H1 (cell line): ENCODE measurements at places on chromosomes 2 and 18.

- no peaks in the 10 kb centered on the region for H3K27me3 ChIP-seq
- no peaks in the 10 kb centered on the region for H3K4me1 ChIP-seq
- DNase-seq, result no peak
- no peak overlapping the region for H3K4me3 ChIP-seq
Measured at GRCh38 chr2:48613211-48613610, 4.4 kb upstream of the GTF2A1L start.

- no peaks in the 10 kb centered on the region for H3K27me3 ChIP-seq
- no peak overlapping the region for H3K27ac ChIP-seq
- H3K4me3 ChIP-seq, result no peak overlapping the region
- DNase-seq, result no peak
- H3K4me1 ChIP-seq, result peaks cover 2% of the 10 kb centered on the region; the same call in 1 of the 2 replicates
Measured at GRCh38 chr18:11002277-11002676, 147.1 kb downstream of the PIEZO2 start.

- no peak overlapping the region for H3K27ac ChIP-seq
- no peaks in the 10 kb centered on the region for H3K27me3 ChIP-seq
- DNase-seq, result no peak
- no peaks in the 10 kb centered on the region for H3K36me3 ChIP-seq
Measured at GRCh38 chr2:190425221-190425866, 17.2 kb downstream of the MFSD6 start.

- H3K27me3 ChIP-seq, result no peaks in the 10 kb centered on the region
- H3K4me3 ChIP-seq, result no peak overlapping the region
- H3K27ac ChIP-seq, result no peak overlapping the region
- DNase-seq, result peak; percentile 53
Measured at GRCh38 chr2:128442891-128443302, 124.2 kb upstream of the HS6ST1 start.

DNA sequence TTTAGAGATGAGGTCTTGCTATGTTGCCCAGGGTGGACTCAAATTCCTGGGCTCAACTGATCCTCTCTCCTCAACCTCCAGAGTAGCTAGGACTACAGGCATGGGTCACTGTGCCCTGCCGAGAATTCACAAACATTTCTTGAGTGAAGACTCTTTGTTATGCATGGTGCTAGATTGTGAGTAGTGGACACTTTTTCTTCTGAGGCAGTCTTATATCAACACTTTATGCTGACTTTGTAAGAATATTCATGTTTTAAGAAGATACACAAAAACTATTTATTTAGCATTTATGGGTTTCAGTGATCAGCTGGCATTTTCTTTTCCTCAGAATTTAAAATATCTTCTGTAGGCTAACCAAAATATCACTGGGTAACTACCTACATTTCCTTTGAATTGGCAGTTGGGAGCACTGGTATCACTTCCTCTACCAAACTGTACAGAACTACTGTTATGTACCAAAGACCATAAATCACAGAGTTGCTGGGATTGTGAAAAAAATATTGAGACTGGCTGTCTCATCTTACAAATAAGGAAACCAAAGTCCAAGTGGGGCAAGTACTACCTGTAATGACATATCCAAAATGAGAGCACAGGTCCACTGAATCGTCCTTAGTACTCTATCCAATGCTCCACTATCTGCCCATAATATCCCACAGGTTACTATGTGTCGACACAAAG, 34.0 kb downstream of the DOCK10 start:
- H3K4me3 ChIP-seq, result no peak overlapping the region
- no peak for DNase-seq
- H3K36me3 ChIP-seq, result no peaks in the 10 kb centered on the region
- H3K27me3 ChIP-seq, result no peaks in the 10 kb centered on the region

- no peak for DNase-seq
- H3K4me3 ChIP-seq, result no peak overlapping the region
- no peaks in the 10 kb centered on the region for H3K27me3 ChIP-seq
- peaks cover 6% of the 10 kb centered on the region; the same call in 1 of the 2 replicates for H3K4me1 ChIP-seq
Measured at GRCh38 chr2:108106731-108107130, 120.4 kb downstream of the SLC5A7 start.

DNA sequence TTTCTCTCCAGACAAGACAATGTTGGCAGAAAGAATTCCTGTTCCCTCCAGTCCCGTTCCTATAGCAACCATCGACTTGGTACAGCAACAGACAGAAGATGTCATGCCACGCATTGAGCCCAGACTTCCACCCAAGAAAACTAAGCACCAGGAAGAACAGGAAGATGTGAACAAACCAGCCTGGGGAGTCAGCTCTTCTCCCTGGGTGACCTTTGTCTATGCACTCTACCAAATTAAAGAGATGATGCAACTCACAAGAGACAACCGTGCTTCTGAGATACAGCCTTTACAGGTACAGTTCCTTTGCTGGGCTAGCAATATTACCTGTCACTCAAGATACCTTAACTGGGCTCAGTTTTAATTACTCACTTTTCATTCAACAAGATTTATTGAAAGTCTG, 37.1 kb downstream of the NEMP2 start:
- no peak for DNase-seq
- no peaks in the 10 kb centered on the region for H3K27me3 ChIP-seq
- H3K36me3 ChIP-seq, result no peaks in the 10 kb centered on the region
- H3K4me1 ChIP-seq, result peaks cover 1% of the 10 kb centered on the region; the same call in 1 of the 2 replicates

GRCh38 chr18:55300936-55301531, 287.0 kb downstream of the TCF4 start:
- DNase-seq, result no peak
- H3K27ac ChIP-seq, result peak overlapping the region; percentile 29; the same call in 1 of the 2 replicates
- peaks cover 13% of the 10 kb centered on the region for H3K4me1 ChIP-seq
- no peak overlapping the region for H3K4me3 ChIP-seq
- no peaks in the 10 kb centered on the region for H3K27me3 ChIP-seq

GRCh38 chr2:88059979-88060906, 4.7 kb upstream of the KRCC1 start:
- no peaks in the 10 kb centered on the region for H3K4me1 ChIP-seq
- H3K27me3 ChIP-seq, result no peaks in the 10 kb centered on the region
- no peak for DNase-seq
- H3K36me3 ChIP-seq, result no peaks in the 10 kb centered on the region

DNA sequence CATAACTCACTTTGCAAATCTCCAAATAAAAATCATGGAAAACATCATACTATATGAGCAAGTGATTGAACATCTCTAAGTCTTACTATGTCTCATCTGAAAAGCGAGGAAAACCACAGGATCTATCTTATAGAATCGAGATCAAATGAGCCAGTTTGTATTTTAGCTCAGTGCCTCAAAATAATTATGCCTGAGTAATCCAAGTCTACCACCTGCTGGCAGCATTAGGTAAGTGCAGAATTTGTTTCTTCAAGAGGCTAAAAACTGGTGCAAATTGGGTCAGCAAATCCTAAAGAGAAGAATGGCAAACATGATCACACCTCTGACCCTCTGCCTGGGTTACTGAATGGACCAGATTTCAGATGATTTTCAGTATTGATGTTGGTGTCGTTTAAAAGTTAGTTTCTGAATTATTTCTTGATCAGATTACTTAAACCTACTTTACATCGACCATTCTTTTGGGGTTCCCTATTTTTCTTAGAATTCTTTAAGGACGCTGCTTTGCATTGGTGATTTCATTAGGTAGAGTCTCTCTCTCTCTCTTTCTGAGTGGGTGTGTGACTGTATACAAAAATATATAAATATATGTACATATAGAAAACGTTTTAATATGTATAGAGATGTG, 12.7 kb upstream of the FHOD3 start:
- no peak overlapping the region for H3K27ac ChIP-seq
- H3K4me1 ChIP-seq, result no peaks in the 10 kb centered on the region
- H3K36me3 ChIP-seq, result no peaks in the 10 kb centered on the region
- DNase-seq, result no peak
- H3K27me3 ChIP-seq, result no peaks in the 10 kb centered on the region

DNA sequence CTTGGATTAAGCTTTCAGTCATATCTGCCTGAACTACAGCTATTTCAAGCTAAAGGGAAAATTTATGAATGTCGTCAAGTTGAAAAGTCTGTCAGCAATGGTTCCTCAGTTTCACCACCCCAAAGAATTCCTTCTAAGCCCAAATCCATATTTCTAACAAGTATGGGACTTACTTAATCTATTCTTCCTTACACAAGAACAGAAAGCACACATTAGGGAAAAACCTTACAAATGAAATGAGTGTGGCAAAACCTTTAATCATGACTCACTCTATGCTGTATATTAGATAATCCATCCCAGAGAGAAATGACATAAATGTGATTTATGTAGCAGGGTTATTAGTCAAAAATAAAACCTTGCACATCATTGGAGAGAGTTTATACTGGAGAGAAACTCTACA, 78.9 kb downstream of the RAB31 start:
- H3K27ac ChIP-seq, result no peak overlapping the region
- H3K4me1 ChIP-seq, result no peaks in the 10 kb centered on the region
- H3K27me3 ChIP-seq, result no peaks in the 10 kb centered on the region

GRCh38 chr2:231807020-231807419, 20.8 kb downstream of the COPS7B start:
- no peak overlapping the region for H3K27ac ChIP-seq
- H3K36me3 ChIP-seq, result 0 out of 2 replicates have a peak, but pooled peaks cover 2% of the 10 kb centered on the region
- DNase-seq, result no peak
- no peak overlapping the region for H3K4me3 ChIP-seq
- H3K27me3 ChIP-seq, result no peaks in the 10 kb centered on the region

DNA sequence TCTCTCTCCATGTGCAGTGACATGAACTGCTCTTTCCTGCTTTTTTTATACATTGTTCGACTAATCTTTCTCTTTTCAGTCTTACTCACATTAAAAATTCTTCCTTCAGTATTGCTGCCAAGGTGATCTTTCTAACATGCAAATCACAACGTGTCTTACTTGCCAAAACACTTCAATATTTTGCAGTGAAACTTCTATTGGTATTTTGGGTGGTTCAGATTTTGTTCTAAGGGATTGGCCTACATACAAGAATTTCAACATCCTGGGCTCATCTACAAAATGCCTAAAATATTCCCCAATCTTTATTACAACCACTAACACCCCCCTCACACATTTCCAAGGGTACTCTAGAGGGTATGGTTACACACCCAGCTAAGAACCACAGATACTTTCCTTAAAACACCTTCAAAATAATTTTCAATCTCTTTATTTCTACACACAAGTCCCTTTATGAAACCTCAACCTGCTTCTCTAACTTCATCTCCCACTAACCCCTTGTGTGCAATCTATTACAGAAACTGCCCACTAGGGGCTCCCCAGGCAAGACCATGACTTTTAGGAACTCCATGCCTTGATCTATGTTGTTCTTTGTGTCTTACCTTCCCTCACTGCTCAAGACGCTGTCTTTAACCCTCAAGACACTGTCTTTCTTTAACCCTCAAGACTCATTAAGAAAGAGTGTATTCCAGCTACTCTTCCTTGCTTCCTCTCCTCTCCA, 50.9 kb downstream of the COL3A1 start:
- no peaks in the 10 kb centered on the region for H3K27me3 ChIP-seq
- H3K27ac ChIP-seq, result no peak overlapping the region
- H3K36me3 ChIP-seq, result no peaks in the 10 kb centered on the region
- H3K4me3 ChIP-seq, result no peak overlapping the region

DNA sequence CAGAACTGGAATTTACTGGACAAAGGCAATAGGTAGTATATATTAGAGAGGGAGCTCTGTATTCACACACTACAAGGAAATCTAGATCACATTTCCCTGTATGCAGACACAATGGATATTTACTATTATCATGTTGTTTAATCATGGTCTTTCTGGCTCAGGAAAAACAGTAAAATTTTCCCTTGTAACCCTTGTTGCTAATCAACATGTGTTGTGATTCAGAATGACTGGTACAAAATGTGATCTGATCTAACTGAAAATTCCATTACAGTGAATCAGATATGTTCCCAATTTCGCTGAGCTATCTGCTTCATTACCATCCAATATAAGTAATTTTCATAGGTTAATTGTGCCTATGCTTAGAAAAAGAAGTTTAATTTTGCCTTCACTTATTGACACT, 1109.7 kb downstream of the LRP1B start:
- H3K27me3 ChIP-seq, result no peaks in the 10 kb centered on the region
- H3K4me3 ChIP-seq, result no peak overlapping the region
- DNase-seq, result no peak

DNA sequence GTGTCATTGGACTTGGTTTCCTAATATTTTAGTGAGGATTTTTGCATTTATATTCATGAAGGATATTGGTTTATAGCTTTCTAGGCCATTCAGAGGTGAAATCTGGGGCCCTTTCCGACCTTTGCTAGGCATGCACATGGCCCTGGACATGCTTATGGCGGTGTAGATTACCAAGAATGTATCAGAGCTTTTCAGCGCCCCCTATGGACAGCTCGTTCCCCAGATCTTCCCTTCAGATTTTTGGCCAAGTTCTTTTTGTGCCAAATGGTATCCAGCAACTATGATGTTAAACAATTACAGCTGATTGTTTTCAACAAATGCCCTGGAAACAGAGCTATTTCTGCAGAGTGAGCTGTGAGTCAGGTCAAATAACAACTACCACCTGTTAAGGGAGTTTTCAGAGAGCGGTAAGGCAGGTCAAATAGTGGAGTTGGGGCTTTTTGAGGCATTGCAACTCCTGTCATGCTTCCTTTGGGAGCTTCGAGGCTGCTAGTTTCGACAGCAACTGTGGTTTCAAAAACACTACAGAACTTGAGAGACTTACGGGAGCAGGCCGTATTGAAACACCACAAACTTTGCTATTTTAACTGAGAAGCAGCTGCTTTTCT, 188.3 kb downstream of the ZNF516 start:
- no peaks in the 10 kb centered on the region for H3K27me3 ChIP-seq
- H3K4me3 ChIP-seq, result no peak overlapping the region
- peak; percentile 71 for DNase-seq

DNA sequence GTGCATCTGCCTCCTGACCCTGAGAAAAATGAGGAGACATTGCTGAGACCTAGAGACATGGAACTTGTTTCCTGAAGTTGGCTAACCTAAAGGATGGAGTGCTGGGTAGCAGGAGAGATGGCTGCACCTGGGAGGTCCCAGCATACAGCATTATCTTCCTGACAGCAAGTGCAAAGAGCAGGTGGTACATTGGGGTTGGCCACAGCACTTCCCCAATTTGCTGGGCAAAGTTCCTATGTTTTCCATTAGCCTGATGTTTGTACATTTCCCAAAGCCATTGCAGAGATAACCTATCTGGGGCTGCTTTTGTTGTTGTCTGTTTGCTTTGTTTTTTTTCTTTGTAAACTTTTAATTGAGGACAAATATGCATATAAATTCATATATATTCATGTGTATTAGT, 296.7 kb downstream of the HRH4 start:
- H3K4me3 ChIP-seq, result no peak overlapping the region
- H3K27me3 ChIP-seq, result no peaks in the 10 kb centered on the region
- no peaks in the 10 kb centered on the region for H3K36me3 ChIP-seq
- H3K4me1 ChIP-seq, result no peaks in the 10 kb centered on the region
- no peak for DNase-seq

- H3K27me3 ChIP-seq, result no peaks in the 10 kb centered on the region
- no peak for DNase-seq
- no peak overlapping the region for H3K27ac ChIP-seq
- H3K4me1 ChIP-seq, result no peaks in the 10 kb centered on the region
- no peaks in the 10 kb centered on the region for H3K36me3 ChIP-seq
- no peak overlapping the region for H3K4me3 ChIP-seq
Measured at GRCh38 chr18:64449434-64449833, 300.5 kb upstream of the LINC00305 start.

GRCh38 chr2:10884574-10884975, 27.2 kb upstream of the KCNF1 start:
- no peak overlapping the region for H3K4me3 ChIP-seq
- H3K36me3 ChIP-seq, result no peaks in the 10 kb centered on the region
- no peak overlapping the region for H3K27ac ChIP-seq
- no peaks in the 10 kb centered on the region for H3K27me3 ChIP-seq
- H3K4me1 ChIP-seq, result peaks cover 20% of the 10 kb centered on the region
